ENCODE measurements at places on chromosomes 6 and 20. TPM values are rescaled to one million over a fixed set of nuclear protein-coding genes. Genes with fewer than 3 reads are reported as not detected.

- peak; percentile 46 for DNase-seq
Measured at GRCh38 chr6:26342106-26343004, 22.6 kb upstream of the BTN3A2 start.

DNA sequence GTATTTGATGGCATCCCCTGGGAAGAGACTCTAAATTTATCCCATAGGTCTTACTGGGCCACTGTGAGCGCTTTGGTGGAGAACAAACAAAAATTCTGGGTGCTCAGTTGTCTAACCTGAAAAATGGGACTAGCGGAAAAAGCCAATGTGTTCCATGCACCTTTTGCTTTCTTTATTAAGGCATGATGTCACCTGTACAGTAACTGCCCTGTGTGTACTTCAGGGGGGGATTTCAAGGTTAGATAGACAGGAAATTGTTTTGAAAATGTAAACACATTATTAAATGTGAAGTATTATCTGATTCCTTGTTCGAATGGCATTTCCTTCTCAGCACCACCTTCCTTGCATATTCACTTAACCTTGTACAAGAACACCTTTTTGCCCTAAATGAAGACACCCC lies 1.2 kb upstream of the EDN1 start:
- no peak for DNase-seq

DNA sequence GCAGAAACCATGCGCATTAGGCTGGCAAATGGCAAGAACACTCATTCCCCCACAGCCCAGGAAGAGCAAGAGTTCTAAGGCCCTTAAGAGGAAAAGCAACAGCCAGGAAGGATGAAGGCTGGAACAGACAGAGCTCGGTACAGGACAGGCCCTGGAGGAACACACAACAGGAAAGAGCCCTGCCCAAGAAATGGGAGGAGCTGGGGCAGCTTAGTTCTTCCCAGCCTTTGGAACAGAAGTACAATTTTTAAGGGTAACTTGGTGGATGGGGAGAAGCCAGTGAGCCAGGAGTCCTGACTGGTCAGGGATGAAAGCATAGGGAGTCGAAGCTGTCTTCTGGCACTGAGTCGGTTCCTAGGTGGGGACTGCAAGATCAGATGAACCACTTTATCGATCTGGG lies 32.4 kb downstream of the OR2B2 start:
- no peak for DNase-seq

Gene VSX1
- total RNA-seq, result not detected

GRCh38 chr6:135680964-135681913 lies 170.3 kb upstream of the PDE7B start:
- DNase-seq, result no peak

Gene ECT2L
- total RNA-seq, result not detected

DNA sequence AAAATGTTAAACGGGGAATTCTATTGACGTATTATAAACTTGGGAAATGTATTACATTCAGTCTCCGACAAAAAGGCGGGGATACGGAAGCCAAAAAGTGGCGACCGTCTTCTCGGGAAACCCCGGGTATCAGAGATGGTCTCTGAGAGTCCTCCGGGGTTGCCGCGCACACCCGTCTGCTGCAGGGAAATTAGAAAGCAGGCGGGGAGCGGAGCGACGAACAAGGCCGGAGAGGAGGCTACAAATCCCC lies 1.5 kb downstream of the SALL4 start:
- DNase-seq, result peak; percentile 25

Gene TGM3
- total RNA-seq, result not detected
